ENCODE measurements at places on chromosomes 2 and 18.

DNA sequence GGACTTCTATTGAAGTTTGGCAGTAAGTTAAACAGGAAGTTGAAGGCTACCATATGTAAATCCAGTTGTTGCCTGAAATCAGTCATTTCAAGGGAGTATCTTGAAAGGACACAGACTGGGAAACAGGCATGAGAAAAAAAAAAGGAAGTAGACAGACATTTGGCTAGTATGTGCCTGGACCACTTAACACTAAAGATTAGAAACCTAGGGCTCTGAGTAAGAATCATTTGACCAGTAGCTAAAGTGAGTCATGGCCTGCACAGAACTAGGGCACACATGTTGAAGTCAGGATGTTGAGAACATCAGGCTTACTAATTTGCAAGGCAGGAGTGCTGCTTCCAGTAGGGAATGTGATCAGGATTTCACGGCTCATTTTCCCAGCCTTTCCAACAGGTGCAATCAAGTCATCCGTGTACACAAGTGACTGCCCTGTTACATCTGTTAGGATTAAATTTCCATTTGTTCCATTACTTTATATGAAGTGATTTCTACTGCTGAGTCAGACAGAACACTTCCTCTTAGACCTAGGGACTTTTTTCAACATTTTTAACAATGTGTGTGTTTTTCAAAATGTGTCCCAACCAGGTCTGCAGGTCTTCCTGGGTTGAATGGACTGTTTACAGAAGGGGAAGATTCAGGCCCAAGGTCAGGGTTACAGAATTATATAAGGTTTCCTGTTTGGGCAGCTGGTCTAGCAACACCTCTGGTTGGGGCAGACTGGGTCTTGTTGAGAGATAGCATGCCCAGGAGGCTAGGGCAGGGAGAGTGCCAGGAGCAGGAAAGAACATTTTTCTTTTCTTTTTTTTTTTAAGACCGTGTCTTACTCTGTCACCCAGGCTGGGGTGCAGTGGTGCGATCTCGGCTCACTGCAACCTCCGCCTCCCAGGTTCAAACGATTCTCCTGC lies 145.6 kb downstream of the TGIF1 start:
- DNase-seq, result peak; percentile 63

DNA sequence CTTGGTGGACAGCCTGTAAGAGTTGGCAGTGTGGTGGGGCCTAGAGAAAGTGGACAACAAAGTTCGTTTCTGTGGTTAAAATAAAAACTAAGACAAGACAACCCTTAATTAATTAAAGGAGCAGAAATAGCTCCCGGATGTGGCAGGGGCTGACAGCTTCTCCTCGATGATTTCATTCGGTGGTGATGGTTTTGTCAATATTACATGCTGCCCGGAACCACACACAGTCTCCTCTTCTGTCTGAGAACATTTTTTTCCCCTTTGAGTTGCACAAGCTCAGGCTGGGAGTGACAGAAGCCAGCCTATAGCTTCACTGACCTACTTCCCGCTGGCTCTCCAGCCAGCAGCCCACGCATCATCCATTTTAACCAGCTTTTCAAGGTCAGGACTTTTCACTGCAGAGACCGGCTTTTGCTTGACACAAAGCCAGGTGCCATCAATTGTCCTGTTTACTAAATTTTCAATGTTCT lies 378.8 kb downstream of the SLC4A3 start:
- no peak for DNase-seq

- no peak for DNase-seq
These were observed 59.5 kb downstream of the NFATC1 start for GRCh38 chr18:79455261-79455660.

DNA sequence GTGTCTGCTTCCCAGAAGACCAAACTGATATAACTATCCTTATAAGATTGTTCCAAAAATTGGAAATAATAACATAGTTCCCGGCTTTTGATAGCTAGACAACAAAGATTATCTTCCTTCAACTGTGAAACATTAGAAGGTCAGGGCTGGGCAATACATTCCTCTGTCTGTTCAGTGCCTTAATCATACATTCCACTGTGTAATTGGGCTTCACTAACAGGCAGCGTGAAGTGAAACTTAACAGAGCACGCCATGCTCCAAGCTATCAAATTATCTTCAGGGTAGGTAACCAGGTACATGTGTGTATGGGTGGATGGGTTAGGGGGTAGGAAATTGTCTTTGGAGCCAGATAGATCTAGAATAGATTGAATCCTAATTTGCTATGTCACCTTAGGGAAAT lies 23.5 kb upstream of the ARL5A start:
- DNase-seq, result no peak

DNA sequence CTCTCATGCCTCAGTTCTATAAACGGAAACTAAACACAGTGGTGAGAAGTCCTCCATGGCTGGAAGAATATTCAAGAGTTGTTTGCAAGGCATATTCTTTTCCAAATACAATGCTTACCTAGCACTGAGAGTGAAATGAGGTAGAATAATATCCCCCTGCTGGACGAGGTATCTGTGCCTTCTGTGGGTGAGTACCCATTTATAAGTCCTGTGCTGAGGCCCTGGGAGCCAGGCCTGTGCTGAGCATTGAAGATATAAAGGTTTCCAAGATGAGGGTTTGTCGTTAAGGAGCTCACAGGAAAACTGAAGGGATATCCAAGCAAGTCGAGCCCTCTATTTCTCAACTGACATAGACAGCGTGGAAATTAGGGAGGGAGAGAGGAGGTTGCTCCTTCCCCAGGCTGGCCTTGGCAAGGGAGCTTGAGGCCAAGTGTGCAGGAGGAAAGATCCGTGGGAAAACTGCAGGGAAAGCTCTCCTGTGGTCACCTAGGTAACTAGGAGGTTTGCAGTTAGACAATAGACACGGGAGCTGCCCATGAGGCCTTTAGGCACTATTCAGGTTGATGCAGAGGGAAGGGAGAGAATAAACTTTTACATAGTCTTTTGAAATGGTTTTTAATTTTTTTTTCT lies 17.6 kb downstream of the PTPRM start:
- no peak for DNase-seq

- DNase-seq, result no peak
These were observed 14.9 kb downstream of the COPS9 start for GRCh38 chr2:240121190-240121589.

All from ureter (tissue), 1 donor.